ENCODE measurements at places on chromosomes 11 and 22.

DNA sequence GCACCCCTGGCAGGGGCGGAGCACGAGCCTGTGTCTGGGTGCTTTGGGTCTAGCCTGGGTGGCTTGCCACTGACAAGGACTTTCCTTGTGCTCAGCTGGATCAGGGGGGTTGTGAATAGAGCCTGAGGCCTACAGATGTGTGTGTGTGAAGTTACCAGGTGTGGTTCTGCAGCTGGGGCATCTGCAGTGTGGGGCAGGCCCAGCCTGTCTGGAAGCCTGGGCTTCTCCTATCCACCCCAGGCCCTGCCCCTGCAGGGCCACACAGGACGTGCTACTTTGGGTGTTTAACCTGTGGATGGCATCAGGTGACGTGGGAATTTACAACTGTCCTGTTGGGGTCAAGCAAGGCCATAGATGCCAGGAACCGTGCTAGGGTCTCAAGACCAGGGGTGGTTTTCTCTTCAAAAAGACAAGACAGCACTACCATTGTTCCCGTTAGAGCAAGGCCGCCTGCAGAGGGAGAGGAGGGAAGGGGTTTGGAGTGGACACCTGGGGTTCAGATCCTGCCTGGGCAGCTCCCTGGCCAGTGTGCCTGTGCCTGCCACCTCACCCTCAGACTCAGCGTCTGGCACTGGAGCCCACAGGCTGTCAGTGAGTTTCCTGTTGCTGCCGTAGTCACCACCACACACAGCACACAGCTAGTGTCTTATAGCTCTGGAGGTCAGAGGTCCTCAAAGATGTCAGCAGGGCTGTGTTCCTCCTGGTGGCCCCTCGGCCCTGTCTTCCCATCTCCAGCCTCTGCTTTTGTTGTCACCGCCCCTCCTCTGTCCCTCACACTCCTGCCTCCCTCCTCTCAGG is 31.6 kb downstream of the CTTN start:
- DNase-seq, result no peak

GRCh38 chr22:47012589-47013370 is 250.3 kb downstream of the TBC1D22A start:
- no peak for DNase-seq

- no peak for DNase-seq
Observed at GRCh38 chr11:118306556-118306955, 2.0 kb downstream of the CD3E start.

DNA sequence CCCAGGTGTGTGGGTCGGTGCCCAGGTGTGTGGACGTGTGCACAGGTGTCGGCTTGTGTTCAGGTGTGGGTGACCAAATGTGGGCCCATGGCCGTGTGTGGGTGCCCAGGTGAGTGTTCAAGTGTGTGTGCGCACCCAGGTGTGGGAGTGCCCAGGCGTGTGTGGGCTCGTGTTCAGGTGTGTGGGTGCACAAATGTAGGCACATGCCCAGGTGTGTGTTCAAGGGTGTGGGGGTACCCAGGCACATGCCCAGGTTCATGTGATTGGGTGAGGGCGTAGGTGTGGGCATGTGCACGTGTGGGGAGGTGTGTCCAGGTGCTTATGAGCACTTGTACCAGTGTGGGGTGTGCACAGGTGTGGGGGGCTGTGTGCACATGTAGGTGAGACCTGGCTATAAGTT is 42.8 kb downstream of the MOB2 start:
- no peak for DNase-seq

- DNase-seq, result no peak
Observed at GRCh38 chr11:95451682-95452081, 220.7 kb upstream of the SESN3 start.

- DNase-seq, result no peak
Observed at GRCh38 chr11:31236143-31236542, 133.4 kb downstream of the DCDC1 start.

- DNase-seq, result no peak
Observed at GRCh38 chr11:17933708-17934107, 79.1 kb downstream of the SERGEF start.

- DNase-seq, result peak; percentile 28
Observed at GRCh38 chr11:59102259-59102765, 4.7 kb upstream of the FAM111B start.

DNA sequence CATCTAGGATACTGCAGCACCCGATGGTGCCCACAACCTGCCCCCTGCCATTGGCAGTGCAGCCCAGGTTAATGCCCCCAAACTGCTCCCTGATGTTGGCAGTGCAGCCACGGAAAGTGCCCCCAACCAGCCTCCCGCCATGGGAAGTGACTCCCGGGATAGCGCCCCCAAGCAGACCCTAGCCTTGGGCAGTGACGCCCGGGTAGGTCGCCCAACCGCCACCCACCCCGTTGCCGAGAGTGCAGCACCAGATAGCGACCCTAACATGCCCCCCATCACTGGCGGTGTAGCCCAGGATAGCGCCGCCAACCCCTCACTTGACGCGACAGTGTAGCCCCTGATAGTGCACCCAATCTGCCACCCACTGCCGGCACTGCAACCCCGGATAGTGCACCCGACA is 38.5 kb downstream of the C22orf42 start:
- no peak for DNase-seq

GRCh38 chr11:134098566-134099184 is 29.8 kb downstream of the JAM3 start:
- DNase-seq, result no peak
